GM10248 (cell line): ENCODE measurements at places on chromosomes 5 and 9.

GRCh38 chr5:35651002-35651756 is 33.5 kb downstream of the SPEF2 start:
- peak; percentile 17 for DNase-seq

DNA sequence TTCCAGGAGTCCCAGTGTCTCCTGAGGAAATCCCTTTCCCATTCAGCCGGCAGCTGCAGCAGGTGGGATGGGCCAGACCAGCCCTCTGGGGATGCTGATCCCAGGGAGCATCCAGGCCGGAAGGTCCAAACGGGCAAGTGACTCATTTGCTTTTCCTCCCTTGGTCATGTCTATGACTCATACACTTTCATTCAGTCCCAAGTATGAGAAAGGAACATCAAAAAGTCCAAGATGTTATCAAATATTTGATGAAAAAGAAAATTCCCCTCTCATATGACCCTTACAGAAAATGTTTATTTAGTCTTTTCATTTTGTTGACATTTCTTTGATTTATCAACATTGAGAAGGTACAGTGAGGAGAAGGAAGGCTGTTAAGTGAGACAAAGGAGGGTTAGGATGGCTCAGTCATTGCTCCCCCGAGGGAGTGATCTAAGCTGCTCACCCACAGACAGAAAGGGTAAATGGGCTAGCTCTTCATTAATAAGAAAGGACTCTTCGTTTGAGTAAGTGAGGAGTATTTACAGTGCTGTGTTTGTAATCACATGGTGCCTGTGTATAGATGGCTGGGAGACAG is 117.6 kb upstream of the ANKRD55 start:
- no peak for DNase-seq

GRCh38 chr5:168822745-168823281 is 243.6 kb upstream of the PANK3 start:
- no peak for DNase-seq

DNA sequence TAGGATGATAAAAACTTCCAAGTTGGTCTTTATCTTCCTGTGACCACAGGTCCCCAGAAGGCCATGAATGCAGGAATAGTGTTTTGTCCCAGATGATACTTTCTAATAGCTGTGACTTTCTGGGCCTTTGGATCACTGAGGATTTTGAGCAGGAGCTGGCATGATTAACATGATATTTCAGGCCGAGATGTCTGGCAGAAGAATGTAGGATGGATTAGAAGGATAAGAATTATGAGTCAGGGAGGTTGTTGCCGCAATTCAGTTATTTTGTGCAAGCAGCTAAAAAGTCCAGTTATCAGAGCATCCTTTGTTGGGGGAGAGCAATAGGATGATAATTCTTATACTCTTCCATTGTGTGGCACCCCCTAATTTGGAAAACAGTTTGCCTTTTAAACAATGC is 189.7 kb downstream of the PSAT1 start:
- DNase-seq, result no peak

- peak; percentile 23 for DNase-seq
These were observed 26.1 kb upstream of the MACIR start for GRCh38 chr5:103232393-103232999.

GRCh38 chr9:137031904-137032640 is at the start of gene FUT7:
TSS of gene FUT7 (minus strand) at chr9:137032088. CDS start at chr9:137031991, 97 bp downstream.
- no peak for DNase-seq

GRCh38 chr5:5017827-5018577 is 122.1 kb upstream of the ADAMTS16 start:
- no peak for DNase-seq

- no peak for DNase-seq
These were observed 165.1 kb upstream of the S1PR3 start for GRCh38 chr9:88826181-88826580.

GRCh38 chr5:113293068-113293974 is 141.5 kb downstream of the TSSK1B start:
- DNase-seq, result no peak

GRCh38 chr9:11159318-11159862 is 546.6 kb upstream of the PTPRD start:
- no peak for DNase-seq

GRCh38 chr9:110752766-110753165 is 84.2 kb downstream of the MUSK start:
- no peak for DNase-seq

GRCh38 chr9:65426231-65426630 is 141.2 kb upstream of the FOXD4L5 start:
- DNase-seq, result no peak

- DNase-seq, result peak; percentile 83
These were observed 15.9 kb upstream of the SYNPO start for GRCh38 chr5:150624334-150625163.
